Progenitor cell of endocrine pancreas (in vitro differentiated cells): ENCODE measurements at places on chromosomes 13 and 19. TPM values are rescaled to one million over a fixed set of nuclear protein-coding genes. Genes with fewer than 3 reads are reported as not detected.

Gene LRRC8E
- total RNA-seq, result 3.6 and 3.9 TPM in 2 replicates

Gene XPO4
- 22.8 and 23.7 TPM in 2 replicates for total RNA-seq

Gene TTC9B
- total RNA-seq, result not detected in 2 replicates

Gene CXCL17
- total RNA-seq, result 0.48 and 0.64 TPM in 2 replicates

DNA sequence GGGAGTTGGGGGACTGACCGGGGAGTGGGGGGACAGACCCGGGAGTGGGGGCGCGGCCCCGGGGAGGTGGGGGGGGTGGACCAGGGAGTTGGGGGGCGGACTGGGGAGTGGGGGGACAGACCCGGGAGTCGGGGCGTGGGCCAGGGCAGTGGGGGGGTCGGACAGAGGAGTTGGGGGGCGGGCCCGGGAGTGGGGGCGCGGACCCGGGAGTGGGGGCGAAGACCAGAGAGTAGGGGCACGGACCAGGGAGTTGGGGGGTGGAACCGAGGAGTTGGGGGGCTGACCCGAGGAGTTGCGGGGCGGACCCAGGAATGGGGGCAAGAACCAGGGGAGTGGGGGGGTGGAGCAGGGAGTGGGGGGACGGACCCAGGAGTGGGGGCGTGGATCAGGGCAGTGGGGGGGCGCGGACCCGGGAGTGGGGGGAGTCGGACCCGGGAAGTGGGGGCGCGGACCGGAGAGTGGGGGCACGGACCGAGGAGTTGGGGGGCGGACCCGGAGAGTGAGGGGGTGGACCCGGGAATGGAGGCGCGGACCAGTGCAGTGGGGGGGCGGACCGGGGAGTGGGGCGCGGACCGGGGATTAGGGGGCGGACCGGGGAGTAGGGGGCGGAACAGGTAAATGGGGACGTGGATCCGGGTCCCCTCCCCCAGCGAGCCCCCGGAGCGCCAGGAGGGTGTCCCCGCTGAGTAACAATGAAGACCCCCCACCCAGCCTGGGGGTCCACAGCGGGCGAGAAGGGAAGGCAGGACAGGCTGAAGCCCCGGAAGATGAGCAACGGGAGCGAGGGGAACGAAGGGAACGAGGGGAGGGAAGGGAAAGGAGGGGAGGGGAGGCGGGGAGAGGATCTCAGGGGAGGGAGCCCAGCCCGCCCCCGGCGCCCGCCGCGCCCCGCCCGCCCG is 589 bp downstream of the R3HDM4 start:
- no peak overlapping the region for H3K27ac ChIP-seq
- DNase-seq, result no peak
- H3K4me1 ChIP-seq, result peaks cover 6% of the 10 kb centered on the region
- peaks cover 4% of the 10 kb centered on the region for H3K27me3 ChIP-seq

DNA sequence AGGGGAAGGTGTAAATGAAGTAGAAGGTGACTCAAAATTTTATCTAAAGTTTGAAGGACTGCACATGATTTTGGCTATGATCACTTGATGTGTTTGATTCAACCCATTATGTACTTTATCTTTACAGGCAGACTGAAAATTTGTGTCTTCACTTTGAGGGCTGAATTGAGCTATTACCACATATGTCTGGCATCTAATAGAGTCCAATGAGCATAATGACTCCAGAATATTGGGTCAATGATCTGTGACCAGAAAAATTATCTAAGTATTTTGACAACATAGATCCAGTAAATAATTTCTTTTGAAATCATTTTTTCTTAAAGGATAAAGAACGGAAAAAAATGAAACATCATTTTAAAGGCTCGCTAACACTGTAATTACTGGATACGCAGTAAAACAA is 2810.0 kb downstream of the PCDH9 start:
- H3K27ac ChIP-seq, result no peak overlapping the region
- DNase-seq, result no peak
- no peaks in the 10 kb centered on the region for H3K36me3 ChIP-seq
- H3K4me3 ChIP-seq, result no peak overlapping the region

DNA sequence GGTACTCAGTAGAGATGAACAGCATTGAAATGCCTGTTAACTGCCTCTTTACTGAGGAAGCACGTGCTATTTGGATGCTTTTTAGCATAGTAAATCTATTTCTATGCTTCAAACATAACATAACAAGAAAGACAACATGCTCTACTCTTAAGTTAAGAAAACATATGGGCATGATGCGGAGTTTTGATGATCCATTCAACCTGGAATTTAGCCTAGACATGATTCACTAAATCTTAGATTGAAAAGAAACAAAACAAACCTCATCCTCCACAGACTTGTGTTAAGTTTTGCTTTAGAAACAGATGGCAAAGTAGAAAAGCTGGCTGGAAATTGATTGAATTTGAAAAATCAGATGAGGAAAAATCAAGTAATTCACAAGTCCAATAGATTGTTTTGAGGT is 593.8 kb downstream of the OLFM4 start:
- no peak overlapping the region for H3K27ac ChIP-seq
- H3K27me3 ChIP-seq, result no peaks in the 10 kb centered on the region
- no peaks in the 10 kb centered on the region for H3K4me1 ChIP-seq
- no peak for DNase-seq
- H3K4me3 ChIP-seq, result no peak overlapping the region
- H3K36me3 ChIP-seq, result no peaks in the 10 kb centered on the region

DNA sequence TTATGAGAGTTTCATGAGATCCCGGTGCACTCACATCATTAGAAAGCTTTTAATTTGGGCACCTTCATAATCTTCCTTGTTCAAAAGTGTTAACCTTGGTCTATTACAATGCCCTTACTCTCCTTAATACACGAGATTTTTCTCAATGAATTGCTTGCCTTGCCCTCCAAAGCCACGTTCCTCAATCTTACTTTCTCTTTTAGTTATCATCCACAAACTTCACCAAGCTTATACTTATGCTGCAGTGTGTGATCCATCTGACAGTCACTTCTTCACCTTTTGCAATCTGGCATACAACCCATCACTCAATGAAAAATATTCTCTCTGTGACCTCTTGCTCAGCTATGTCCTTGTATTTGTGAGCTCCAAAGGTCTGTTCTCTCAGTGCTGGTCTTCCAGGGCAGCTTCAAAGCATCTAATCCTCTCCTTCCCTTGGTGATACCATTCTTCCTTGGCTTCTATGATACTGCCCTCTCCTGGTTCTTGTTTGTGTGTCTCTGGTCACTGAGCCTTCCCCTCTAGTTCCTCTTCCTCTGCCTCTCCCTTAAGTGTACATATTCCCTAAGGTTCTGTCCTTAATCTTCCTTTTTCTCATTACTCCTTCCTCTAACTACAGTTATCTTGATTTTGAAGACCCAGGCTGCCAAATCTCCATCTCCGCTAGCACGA is 202.2 kb upstream of the STARD13 start:
- H3K4me1 ChIP-seq, result no peaks in the 10 kb centered on the region
- H3K27me3 ChIP-seq, result peaks cover 4% of the 10 kb centered on the region
- no peak overlapping the region for H3K4me3 ChIP-seq
- H3K36me3 ChIP-seq, result no peaks in the 10 kb centered on the region
- H3K27ac ChIP-seq, result peak overlapping the region; percentile 21

DNA sequence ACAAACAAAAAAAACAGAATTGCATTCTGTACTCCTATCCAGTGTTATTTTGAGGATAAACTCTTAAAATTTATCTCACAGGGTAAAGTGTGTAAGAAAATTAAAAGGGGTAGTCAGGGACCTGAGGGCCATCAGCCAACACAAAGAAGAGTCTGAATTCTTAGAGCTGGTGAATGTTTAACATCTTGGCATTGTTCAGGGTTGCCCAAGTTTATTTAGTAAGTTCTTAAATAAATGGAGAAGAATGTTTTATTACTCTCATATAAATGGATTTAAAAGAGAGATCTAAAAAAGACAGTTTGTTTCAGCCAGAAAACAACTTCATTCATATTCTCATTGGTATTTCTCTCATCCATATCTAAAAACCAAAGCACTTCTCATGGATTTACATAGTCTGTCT is 171.7 kb downstream of the LACC1 start:
- H3K4me3 ChIP-seq, result no peak overlapping the region
- no peak overlapping the region for H3K27ac ChIP-seq
- H3K4me1 ChIP-seq, result peaks cover 29% of the 10 kb centered on the region

GRCh38 chr19:49133621-49134454 is 14.5 kb downstream of the PPFIA3 start:
- H3K4me1 ChIP-seq, result no peaks in the 10 kb centered on the region
- H3K27ac ChIP-seq, result no peak overlapping the region
- peaks cover 34% of the 10 kb centered on the region for H3K27me3 ChIP-seq
- no peak for DNase-seq
- H3K4me3 ChIP-seq, result peak overlapping the region; percentile 24
- H3K36me3 ChIP-seq, result peaks cover 2% of the 10 kb centered on the region

DNA sequence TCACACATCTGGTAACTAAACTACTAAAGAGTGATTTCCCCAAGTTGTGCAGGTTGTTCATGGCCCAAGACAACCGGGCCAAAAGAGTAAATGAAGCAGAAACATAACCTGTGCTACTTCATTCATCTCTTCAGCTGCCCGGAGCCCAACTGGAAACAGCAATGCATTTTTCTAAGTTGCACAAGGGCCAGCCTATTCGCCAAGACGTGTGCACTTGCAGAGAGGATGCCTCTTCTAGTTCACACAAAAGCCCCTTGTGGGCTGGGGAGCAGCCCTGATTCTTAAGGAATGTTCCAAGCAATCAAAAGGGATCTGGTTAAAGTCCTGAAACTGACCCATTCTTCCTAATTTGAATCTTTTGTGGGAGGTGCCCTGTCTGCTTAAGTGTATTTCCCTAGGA is 275.8 kb downstream of the SHISA2 start:
- H3K36me3 ChIP-seq, result no peaks in the 10 kb centered on the region
- no peak overlapping the region for H3K27ac ChIP-seq
- no peak overlapping the region for H3K4me3 ChIP-seq

DNA sequence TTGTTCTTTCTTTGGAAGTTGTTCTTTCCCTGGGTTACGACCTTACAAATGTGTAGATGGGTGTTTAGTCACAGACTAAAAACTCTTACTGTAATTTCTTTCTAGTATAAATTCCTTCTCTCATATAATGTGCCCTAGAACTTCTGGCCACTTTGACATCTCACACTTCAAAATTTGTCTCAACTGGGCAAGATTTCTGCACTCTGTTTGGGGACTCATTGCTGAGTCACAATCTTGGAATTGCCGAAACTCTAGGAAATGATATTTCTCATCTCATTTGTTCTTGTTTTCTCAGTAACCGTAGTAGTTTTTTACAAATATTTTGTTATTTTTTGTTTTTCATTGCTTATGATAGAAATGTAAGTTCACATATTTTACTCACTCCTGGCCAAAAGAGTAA is 2523.2 kb upstream of the PCDH20 start:
- no peak overlapping the region for H3K4me3 ChIP-seq
- H3K4me1 ChIP-seq, result no peaks in the 10 kb centered on the region
- no peaks in the 10 kb centered on the region for H3K36me3 ChIP-seq
- no peaks in the 10 kb centered on the region for H3K27me3 ChIP-seq

- no peak for DNase-seq
- H3K4me3 ChIP-seq, result no peak overlapping the region
- no peaks in the 10 kb centered on the region for H3K27me3 ChIP-seq
- no peak overlapping the region for H3K27ac ChIP-seq
- peaks cover 4% of the 10 kb centered on the region for H3K4me1 ChIP-seq
These were observed 1.1 kb upstream of the PLVAP start for GRCh38 chr19:17378271-17378670.

GRCh38 chr13:30052120-30052519 is 201.7 kb upstream of the UBL3 start:
- H3K27ac ChIP-seq, result no peak overlapping the region
- no peak for DNase-seq
- no peak overlapping the region for H3K4me3 ChIP-seq
- no peaks in the 10 kb centered on the region for H3K4me1 ChIP-seq
- no peaks in the 10 kb centered on the region for H3K27me3 ChIP-seq
- peaks cover 2% of the 10 kb centered on the region for H3K36me3 ChIP-seq

DNA sequence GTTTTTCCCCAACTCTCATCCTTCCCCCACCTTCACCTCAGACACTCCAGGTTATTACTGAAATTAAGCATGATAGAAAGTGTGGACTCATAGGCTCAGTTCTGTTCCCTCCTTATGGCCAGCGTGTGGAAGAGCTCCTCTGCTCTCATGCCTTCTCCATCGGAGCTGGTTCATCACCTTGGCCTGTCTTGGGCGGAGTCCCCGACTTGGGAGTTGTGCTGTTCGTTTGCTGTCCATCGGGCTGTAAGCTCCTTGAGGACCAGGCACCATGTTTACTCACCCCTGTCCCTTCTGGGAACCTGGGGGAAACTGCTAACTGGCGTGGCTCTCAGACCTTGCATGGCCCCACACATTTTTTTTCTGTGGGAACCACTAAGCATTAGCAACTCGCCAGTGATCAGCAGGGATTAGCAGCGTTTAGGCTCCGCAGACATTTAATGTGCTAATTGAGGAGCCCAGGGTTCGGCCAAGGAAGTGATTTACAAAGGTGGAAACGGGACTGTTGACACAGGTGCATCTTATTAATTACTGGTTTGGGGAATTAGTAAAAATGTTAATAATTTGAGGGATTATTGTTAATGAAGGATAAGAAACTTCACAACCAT is 123.8 kb downstream of the TM9SF2 start:
- H3K27me3 ChIP-seq, result peaks cover 16% of the 10 kb centered on the region
- no peak for DNase-seq
- H3K4me1 ChIP-seq, result no peaks in the 10 kb centered on the region
- peaks cover 2% of the 10 kb centered on the region for H3K36me3 ChIP-seq

GRCh38 chr13:51666374-51666773 is 82.1 kb downstream of the WDFY2 start:
- peaks cover 8% of the 10 kb centered on the region for H3K36me3 ChIP-seq
- H3K4me1 ChIP-seq, result peaks cover 16% of the 10 kb centered on the region
- DNase-seq, result no peak
- no peak overlapping the region for H3K27ac ChIP-seq
- H3K4me3 ChIP-seq, result no peak overlapping the region
